Liver (tissue), 10 donors: ENCODE measurements at places on chromosomes 2 and 18. TPM values are rescaled to one million over a fixed set of nuclear protein-coding genes. Genes with fewer than 3 reads are reported as not detected.

GRCh38 chr2:30709516-30709915, 97.7 kb downstream of the CAPN13 start:
- H3K36me3 ChIP-seq, result no peaks in the 10 kb centered on the region
- DNase-seq, result peak; percentile 27
- no peaks in the 10 kb centered on the region for H3K27me3 ChIP-seq

DNA sequence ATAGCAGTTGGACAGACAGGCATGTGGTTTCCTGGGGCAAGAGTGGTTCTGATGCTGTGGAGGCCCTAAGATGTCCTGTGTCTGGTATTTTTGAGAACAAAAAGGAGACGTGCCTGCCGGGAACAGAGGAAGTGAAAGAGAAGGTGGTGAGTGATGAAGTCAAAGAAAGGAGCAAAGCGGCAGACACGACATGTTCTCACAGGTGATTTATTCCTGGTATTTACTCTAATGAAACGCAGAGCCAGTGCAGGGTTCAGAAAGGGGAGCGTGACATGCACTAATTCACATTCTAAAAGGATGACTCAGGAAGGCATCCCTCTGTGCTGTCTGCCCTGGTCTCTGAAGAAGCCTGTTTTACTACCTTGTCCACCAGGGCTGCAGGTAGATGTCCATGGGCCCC, 211.0 kb downstream of the KCNE4 start:
- no peaks in the 10 kb centered on the region for H3K36me3 ChIP-seq
- no peaks in the 10 kb centered on the region for H3K27me3 ChIP-seq
- H3K4me3 ChIP-seq, result no peak overlapping the region
- H3K4me1 ChIP-seq, result no peaks in the 10 kb centered on the region
- no peak for DNase-seq

GRCh38 chr2:39027421-39027820, 93.4 kb downstream of the SOS1 start:
- no peaks in the 10 kb centered on the region for H3K27me3 ChIP-seq
- peaks cover 1% of the 10 kb centered on the region for H3K36me3 ChIP-seq
- H3K27ac ChIP-seq, result no peak overlapping the region
- no peaks in the 10 kb centered on the region for H3K4me1 ChIP-seq

The REG3A gene
- total RNA-seq, result not detected

The C18orf32 gene
- 14.5 TPM for total RNA-seq

The C1QL2 gene
- total RNA-seq, result not detected

The ANKRD23 gene
- total RNA-seq, result 1.4 TPM

The IL18RAP gene
- total RNA-seq, result 2.1 TPM
